ENCODE measurements at places on chromosomes 7 and 10. TPM values are rescaled to one million over a fixed set of nuclear protein-coding genes. Genes with fewer than 3 reads are reported as not detected.

DNA sequence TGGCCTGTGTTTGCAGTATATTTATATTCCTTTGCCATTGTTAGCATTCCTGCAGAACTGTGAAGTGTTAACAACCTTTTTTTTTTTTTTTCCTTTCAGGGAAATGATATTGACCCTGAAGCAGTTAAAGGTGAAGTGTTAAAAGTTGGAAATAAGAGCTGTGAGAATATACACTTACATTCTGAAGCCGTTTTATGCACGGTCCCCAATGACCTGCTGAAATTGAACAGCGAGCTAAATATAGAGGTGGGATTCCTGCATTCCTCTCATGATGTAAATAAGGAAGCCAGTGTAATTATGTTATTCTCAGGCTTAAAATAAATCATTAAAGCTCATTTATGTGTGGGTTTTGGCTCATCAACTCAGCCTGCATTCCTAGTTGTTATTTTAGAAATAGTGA lies 92.8 kb upstream of the CAPZA2 start:
- DNase-seq, result no peak
- H3K4me1 ChIP-seq, result peaks cover 11% of the 10 kb centered on the region
- H3K36me3 ChIP-seq, result no peaks in the 10 kb centered on the region
- no peak overlapping the region for H3K4me3 ChIP-seq

DNA sequence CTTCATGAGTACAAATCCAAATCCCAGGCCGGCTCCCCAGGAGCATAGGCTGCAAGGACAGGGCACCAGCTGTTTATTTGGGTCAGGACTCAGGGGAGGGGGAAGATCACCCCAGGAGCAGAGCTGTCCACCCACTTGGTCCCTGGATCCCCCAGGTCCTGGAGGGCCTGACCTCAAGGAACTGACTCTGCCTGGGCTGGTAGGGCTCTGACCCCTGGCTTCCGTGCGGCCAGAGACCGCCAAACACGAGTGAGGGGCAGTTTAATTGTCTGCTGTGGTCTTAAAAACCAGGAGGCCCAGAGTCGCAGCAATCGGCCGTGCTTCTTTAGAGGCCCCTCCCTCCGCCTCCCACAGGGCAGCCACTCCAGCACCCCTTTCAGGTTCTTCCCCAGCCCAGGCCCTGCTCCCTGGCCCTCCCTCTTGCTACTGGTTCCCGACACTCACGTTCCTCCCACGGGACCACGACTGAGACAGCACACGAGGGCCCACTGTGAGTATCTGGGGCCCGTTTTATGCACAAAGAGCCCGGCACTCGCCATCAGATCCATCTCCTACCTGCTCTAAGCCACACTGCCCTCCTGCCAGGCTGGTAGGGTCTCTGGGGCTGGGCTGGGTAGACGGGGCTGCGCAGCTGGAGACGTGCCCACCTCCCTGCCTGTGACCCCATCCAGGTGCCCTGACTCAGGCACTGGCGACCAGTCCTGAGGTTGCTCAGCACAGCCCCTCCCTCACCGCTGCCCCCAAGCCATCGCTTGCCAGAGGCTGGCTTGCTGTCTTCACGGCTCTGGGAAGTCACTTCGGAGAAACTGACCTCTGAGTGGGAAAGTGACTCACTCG lies 30.0 kb upstream of the CFAP46 start:
- no peak overlapping the region for H3K27ac ChIP-seq
- no peak for DNase-seq
- H3K4me1 ChIP-seq, result no peaks in the 10 kb centered on the region
- no peak overlapping the region for H3K4me3 ChIP-seq
- peaks cover 13% of the 10 kb centered on the region for H3K27me3 ChIP-seq
- no peaks in the 10 kb centered on the region for H3K36me3 ChIP-seq

Gene INPP5F
- total RNA-seq, result 24.0 TPM

Gene AKR1E2
- 21.0 TPM for total RNA-seq

Gene LIPF
- not detected for total RNA-seq
